ENCODE measurements at places on chromosomes 16 and 17.

DNA sequence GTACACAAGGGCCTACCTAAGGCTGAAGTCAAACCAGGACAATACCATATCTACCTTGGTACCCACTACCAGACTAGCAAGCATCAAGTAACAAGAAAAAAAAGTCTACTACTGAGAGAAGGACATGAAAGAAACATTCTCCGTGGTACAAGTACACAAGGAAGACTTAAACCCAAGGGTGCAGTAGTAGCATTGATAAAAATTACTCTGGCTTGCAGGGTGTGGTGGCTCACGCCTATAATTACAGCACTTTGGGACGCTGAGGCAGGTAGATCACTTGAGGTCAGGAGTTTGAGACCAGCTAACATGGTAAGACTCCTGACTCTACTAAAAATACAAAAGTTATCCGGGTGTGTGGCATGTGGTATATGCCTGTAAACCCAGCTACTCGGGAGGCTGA is 386.5 kb upstream of the PMFBP1 start:
- no peak for DNase-seq

GRCh38 chr16:11047057-11047456 is 102.7 kb downstream of the CLEC16A start:
- DNase-seq, result peak; percentile 38

- no peak for DNase-seq
Observed at GRCh38 chr17:56973520-56973919, 4.4 kb upstream of the SCPEP1 start.

DNA sequence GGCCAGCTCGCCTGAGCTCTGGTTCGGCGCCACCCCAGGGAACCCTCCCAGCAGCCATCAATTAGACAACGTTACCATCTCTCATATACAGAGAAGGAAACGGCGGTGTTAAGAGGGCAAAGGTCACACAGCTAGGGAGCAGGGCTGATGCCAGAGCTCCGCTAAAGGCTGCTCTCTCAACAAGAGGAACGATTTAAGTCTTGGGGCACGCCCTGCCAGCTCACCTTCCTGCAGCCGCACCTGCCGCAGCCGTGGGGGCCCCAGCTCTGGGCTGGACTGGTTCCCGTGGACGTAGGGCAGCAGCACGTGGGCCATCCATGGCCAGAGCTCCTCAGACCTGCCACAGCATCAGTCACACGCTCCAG is 43.5 kb downstream of the PKD1 start:
- DNase-seq, result no peak

DNA sequence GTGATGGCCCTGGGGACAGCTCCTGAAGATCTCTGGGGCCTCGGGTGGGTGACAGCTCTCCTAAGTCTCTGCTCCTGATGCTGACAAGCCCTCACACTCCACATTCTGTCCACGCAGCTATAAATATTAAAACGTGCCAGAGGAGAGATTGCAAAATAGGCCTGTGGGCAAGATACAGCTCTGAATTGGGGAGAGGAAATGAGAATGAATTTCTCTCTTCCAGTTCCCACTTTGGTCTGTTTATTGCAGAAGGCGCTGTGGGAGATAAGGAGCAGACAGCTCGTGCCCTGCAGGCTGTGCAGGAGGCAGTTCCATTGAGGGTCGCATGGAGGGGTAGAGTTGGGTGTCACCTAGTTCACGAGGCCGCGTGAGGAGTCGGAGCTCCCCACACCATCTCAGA is 87.5 kb upstream of the SDK2 start:
- no peak for DNase-seq

DNA sequence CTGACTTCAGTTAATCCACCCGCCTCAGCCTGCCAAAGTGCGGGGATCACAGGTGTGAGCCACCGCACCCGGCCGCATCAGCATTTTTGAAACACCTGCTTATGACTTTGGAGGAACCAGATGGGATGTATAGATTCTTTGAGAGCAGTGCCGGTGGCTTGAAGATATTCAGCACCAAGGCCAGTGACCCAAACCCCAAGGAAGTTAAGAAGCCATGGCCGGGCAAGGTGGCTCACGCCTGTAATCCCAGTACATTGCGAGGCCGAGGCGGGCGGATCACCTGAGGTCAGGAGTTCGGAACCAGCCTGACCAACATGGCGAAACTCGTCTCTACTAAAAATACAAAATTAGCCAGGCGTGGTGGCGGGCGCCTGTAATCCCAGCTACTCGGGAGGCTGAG is 43.9 kb downstream of the TRARG1 start:
- no peak for DNase-seq

GRCh38 chr17:6048486-6048885 is 21.7 kb upstream of the WSCD1 start:
- DNase-seq, result no peak

DNA sequence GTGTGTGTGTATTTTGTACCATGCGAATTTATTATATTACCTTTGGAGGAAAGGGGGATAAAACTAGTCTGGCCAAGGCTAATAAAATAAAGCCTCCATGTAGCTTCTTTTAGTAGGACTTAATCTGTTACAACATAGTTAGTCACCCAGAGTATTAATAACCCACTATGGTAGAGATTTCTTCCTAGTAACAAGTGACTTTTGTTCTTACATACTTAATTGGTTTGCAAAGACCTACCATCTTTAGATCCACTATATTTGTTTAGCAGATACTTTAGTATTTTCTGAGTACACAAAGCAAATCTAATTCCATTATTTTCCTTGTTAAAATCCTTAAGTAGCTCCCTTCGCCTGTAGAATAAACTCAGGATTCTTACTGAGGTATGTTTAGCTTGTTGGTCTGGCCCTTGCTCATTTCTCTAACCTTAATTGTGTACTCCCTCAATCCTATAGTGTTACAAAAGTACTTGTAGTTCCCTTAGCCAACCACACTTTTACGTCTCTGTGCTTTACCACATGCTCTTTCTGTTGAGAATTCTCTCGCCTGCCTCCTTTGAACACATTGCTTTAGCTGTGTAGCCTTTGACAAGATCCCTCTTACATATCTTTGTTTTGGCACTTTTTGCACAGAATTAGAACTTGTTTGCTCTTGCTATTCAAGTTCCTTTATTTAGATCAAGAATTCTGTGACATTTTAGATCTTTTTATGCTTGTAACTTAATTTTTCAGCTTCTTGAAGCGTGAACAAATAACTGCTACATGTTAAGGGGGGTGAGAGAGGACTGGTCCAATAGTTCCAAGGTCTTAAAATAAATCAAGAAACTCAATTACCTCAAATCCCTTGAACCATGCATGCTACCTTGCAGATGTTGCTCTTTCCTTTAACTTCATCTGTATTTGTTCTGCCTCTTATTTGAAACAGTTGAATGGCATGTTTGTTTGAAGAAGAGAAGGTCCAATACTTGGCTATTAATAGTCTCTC is 23.8 kb downstream of the CLTC start:
- DNase-seq, result peak; percentile 34

GRCh38 chr16:49866595-49867071 is 10.7 kb upstream of the ZNF423 start:
- no peak for DNase-seq

GRCh38 chr17:35944151-35944550 is 638 bp upstream of the LYZL6 start:
- DNase-seq, result no peak

DNA sequence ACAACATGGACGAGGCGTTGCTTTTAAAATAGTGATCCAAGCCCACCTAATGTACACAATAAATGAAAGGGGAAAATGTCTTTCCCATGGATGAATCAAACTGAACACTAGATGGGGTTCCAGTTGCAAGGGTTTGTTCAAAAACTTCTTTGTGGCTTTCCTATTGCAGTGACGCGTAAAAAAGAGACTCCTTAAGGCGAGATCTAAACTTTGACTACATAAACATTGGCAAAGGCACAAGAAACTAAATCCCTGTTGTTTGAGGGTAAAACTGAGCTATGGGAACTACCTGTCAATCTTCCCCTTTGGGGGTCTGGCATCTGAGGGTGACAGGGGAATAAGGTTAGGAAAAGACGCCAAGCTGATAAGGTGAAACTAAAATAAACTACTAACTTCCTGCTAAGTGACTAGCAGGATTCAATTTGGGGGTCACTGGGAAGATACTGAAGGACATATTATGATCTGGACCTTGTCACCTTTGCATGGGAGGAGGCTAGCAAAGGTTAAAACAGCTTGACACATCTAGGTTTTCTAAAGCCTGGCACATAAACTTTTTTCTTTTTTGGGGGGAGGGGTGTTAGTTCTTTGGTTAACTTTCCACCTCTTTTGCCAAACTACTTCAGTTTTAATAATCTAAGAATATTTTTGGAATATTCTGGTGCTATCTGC is 4.7 kb downstream of the SALL1 start:
- no peak for DNase-seq

GRCh38 chr16:4966736-4967453 is 8.8 kb downstream of the SEC14L5 start:
- no peak for DNase-seq

- no peak for DNase-seq
Observed at GRCh38 chr17:7987112-7987893, 15.1 kb upstream of the GUCY2D start.

- no peak for DNase-seq
Observed at GRCh38 chr16:5252791-5253190, 155.2 kb upstream of the EEF2KMT start.

- DNase-seq, result no peak
Observed at GRCh38 chr16:22092143-22092933, at the start of gene VWA3A. Gene VWA3A, plus strand, starts transcription at chr16:22092541. Its CDS starts 97 bp downstream, at chr16:22092638.
